HuH-7 (cell line): ENCODE measurements at places on chromosomes 5 and 9.

GRCh38 chr5:33843579-33843978 is 48.2 kb downstream of the ADAMTS12 start:
- DNase-seq: no peak

- DNase-seq: no peak
Measured at GRCh38 chr5:6338135-6338534, 40.2 kb downstream of the MED10 start.

DNA sequence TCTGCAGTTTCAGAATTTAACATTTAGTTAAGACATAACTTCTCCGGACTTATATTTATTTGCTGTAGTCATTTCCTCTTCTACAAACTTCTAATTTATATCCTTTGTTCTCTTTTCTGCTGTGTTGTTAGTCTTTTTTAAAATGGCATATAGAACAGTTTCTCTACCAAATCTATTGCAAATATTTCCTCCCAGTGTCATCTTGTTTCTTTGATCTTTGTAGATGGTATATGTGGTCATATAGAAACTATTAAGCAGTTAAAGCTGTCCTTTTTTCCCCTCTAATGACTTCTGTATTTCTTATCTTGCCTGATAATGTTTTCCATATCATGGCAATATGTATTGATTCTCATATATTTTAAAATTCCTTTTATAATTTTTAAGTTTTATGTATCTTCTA is 264.5 kb downstream of the MCTP1 start:
- no peak for DNase-seq

DNA sequence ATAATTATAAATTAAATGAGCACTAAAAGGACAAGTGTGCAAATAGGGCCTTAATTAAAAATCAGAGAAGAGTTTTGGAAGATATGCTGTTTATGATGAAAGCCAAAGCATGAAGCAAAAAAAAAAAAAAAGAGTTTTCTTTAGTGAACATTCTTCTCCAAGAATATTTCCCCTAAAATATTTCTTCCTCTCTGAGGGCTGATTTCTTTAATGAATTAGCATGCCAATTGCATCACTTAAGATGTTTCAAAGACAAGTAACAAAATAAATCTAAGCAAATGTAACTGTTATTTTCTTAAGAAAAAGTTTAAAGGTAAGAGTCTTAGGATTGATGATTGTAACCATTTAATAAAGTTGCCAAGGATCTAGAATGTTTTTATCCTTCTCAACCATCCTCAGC is 81.6 kb upstream of the MPDZ start:
- no peak for DNase-seq

DNA sequence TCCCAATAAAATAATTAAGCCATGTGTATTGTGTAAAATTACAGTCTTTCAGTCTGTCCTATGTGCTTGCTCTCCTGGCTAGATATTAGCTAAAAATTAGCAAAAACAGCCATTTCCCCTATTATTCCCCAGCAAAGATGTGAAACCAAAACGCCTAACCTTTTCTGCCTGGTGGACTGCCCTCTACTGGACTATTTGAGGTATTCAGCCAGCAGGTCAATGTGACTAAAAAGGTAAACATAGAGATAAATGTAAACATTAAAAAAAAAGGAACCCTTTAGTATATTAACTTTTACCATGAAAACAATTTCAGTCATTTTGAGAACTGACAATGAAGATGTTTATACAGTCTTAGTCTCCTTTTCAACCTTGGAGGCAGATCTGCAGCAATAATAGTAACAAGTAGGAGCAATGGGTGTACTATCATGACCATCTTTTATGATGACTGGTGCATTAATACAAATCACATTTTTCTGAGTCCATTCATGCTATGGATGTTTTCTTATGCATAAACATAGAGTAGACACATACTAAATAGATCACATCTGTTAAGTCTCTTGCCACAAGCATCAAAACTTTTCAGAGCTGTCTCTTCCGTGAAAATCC is 10.1 kb downstream of the ATG12 start:
- peak; percentile 27 for DNase-seq

GRCh38 chr9:76626141-76626540 is 138.1 kb upstream of the PCA3 start:
- no peak for DNase-seq

DNA sequence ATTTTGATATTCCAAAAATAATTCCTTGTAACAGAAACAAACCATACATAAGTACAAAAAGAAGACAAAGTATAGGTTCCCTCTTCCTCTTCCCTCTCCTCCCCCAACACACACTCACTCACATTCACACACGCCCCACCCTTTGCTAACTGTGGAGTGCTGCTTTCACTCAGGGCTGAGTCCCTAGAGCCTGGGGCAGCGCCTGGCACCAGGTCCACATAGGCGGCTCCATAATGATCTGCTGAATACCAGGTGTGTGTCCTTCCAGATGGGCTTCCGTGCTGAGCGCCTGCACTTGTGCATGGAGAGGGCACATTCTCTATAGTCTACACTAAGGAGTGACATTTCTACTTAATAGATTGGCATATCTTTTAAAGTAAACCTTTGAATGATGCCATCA is 3.7 kb downstream of the SEMA4D start:
- DNase-seq: no peak

GRCh38 chr5:84274585-84275468 is 109.9 kb downstream of the EDIL3 start:
- peak; percentile 13 for DNase-seq

- no peak for DNase-seq
Measured at GRCh38 chr9:87875831-87876545, 6.7 kb upstream of the SPATA31E1 start.

DNA sequence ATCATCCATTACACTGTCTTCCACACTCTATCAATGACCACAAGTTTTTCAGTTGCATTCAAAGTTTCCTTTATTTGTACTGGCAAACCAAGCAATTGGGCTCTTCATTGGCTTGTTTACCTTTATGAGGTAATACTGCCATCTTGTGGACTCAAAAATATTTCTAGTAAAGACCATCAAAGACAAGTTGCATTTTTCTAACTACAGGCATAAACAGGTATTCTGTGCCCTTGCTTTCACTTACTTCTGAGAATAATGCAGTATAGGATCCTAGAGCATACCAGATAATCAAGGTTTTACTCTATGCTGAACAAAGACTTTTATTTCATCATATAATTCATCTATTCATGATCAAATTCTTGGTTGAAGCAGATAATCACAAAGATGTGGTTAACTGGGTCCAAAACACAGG is 173.7 kb upstream of the POU5F2 start:
- DNase-seq: no peak

- DNase-seq: no peak
Measured at GRCh38 chr5:75843319-75843718, 126.1 kb upstream of the POC5 start.

GRCh38 chr9:6226696-6227095 is 11.1 kb downstream of the IL33 start:
- DNase-seq: no peak

DNA sequence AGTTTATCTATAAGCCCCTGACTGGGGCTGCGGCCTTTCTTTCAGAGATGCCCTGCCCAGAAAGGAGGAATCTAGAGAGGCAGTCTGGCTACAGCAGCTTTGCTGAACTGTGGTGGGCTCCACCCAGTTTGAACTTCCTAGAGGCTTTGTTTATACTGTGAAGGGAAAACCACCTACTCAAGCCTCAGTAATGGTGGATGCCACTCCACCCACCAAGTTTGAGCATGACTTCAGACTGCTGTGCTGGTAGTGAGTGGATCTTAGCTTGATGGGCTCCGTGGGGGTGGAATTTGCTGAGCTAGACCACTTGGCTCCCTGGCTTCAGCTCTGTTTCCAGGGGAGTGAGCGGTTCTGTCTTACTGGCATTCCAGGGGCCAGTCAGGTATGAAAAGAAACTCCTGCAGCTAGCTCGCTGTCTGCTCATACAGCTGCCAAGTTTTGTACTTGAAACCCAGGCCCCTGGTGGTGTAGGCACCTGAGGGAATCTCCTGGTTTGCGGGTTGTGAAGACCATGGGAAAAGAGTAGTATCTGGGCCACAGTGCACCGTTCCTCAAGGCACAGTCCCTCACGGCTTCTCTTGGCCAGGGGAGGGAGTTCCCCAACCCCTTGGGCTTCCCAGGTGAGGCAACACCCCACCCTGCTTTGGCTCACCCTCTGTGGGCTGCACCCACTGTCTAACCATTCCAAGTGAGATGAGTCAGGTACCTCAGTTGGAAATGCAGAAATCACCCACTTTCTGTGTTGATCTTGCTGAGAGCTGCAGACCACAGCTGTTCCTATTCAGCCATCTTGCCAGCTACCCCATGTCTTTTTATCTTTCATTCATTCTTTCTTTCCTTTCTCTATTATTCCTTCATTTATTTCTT is 211.8 kb upstream of the C9orf72 start:
- DNase-seq: no peak

- DNase-seq: no peak
Measured at GRCh38 chr5:68960456-68960855, 133.4 kb upstream of the SLC30A5 start.

GRCh38 chr5:129367883-129368282 is 92.2 kb upstream of the ADAMTS19 start:
- no peak for DNase-seq

DNA sequence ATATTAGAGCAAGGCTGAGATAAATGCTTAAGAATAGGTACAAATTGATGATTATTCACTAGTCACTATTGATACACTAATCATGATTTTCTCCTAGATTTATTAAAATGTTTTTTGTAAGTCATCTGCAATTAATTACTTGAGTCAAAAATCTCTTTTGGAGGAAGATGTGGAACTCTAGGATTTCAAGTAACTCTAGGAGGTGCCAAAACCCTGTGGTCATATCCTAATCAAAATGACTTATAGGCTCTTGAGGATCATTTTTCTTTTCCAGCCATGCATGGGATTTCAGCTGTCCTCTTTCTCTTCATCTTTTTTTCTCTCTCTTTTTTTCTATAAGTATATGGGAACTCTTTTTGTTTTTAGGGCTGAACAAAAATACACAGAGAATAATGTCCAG is 141.8 kb upstream of the CD180 start:
- no peak for DNase-seq

DNA sequence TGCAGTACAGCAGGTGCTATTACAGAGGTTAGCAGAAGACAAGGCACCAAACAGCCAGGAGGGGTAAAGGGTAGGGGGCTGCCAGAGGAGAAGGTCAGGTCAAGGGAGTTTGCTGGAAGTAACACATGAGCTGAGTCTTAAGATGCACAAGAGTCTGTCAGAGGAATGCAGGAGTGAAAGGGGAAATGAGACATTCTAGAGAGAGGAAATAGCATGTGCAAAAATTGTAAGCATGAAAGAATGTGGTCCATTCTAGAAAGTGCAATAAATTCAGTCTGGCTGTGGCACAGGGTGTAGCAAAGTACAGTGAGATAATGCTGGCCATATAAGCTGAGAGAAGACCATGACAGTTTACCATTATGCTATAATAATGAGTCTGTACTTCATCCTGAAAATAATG is 6.6 kb downstream of the GOLGA1 start:
- DNase-seq: no peak

DNA sequence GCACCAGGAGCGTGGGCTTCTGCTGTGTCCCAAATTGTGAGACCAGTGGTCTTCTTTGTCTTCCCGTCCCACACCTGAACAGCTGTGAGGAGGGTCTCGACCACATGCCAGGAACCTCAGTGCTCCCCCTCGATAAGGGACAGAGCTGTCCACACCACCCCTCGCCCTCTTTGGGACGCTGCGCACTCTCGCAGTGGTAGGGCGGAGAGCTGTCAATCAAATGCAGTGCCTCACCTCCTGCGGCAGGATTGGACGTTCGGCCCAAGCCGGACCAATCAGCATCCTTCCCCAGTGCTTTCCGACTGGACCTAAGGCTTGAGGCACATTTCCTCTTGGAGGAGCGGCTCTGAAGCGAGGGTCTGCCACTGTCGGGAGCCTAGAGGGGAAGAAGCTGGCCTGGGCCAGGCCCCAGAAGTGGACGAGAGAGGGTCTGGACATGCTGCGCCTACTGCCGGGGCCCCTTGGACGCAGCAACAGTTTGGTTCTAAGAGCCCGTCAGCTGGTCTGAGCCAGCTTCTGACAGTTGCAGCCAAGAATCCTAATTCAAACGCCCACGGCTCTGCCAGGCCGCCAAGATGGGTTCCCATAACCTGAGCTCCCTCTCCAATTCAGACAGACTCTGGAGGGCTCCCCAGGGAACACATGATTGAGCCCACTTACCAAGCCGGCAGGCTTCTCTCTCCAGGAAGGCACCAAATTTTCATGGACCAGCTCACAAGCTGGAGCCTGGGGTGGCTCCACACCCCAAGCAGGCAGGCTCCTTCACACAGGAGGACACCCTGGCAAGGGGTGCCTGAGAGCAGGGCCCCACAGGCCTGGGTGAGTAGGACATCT is 28.1 kb upstream of the ADAMTS2 start:
- DNase-seq: no peak

DNA sequence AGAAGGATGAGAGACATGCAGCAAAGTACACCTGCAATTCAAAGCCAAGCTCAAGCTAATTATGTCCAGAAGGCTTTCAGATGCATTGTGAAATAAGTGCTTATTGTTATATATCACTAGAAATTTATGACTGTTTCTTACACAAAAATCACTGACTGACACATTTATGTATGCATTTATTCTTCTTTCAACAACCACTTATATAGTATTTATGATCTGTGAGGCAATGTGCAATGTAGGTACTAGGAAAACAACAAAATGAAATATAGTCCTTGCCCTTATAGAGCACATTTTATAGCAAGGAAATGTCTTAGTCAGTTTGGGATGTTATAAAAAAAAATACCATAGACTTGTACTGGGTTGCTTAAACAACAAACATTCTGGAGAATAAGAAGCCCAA is 167.6 kb downstream of the YIPF5 start:
- no peak for DNase-seq

DNA sequence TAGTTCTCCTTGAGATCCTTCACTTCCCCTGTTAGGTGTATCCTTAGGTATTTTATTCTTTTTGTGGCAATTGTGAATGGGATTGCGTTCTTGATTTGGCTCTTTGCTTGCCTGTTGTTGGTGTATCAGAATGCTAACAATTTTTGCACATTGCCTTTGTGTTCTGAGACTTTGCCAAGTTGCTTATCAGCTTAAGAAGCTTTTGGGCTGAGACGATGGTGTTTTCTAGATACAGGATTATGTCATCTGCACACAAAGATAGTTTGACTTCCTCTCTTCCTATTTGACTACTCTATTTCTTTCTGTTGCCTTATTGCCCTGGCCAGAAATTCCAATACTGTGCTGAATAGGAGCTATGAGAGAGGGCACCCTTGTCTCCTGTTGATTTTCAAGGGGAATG is 609.4 kb upstream of the COX7C start:
- no peak for DNase-seq

DNA sequence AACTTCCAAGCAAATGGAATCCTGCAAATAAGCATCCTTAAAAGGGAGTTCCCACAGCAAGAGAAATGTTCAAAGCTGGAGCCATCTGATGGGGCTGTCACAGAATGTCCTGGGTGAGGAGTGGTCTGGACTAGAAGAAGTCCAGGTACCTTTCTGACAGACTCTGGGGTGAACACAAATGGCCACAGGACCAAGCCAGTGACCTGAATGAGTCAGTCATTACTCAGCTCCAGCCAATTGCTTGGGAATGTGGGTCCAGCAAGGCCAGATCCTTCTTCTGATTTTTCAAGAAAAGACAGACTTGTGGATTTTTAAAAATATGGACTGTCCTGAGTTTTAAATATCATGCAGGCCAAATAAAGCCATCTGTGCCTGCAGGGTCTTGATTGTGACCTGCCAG is 30.1 kb downstream of the GALNT10 start:
- no peak for DNase-seq
